Testis (tissue), 5 donors: ENCODE measurements at places on chromosomes 7 and 10. TPM values are rescaled to one million over a fixed set of nuclear protein-coding genes. Genes with fewer than 3 reads are reported as not detected.

GRCh38 chr7:46537191-46537905 lies 616.3 kb upstream of the IGFBP3 start:
- H3K27ac ChIP-seq = no peak overlapping the region
- no peak for DNase-seq
- no peak overlapping the region for H3K4me3 ChIP-seq
- no peaks in the 10 kb centered on the region for H3K4me1 ChIP-seq
- H3K27me3 ChIP-seq = no peaks in the 10 kb centered on the region

- no peaks in the 10 kb centered on the region for H3K27me3 ChIP-seq
- H3K4me1 ChIP-seq = peaks cover 70% of the 10 kb centered on the region
Observed at GRCh38 chr10:104324221-104324686, 14.0 kb downstream of the ITPRIP start.

- H3K27ac ChIP-seq = no peak overlapping the region
- no peaks in the 10 kb centered on the region for H3K4me1 ChIP-seq
- H3K27me3 ChIP-seq = no peaks in the 10 kb centered on the region
- no peaks in the 10 kb centered on the region for H3K36me3 ChIP-seq
Observed at GRCh38 chr7:129438839-129439651, 4.8 kb downstream of the STRIP2 start.

Gene SPDYE1
- total RNA-seq = 7.3 TPM

DNA sequence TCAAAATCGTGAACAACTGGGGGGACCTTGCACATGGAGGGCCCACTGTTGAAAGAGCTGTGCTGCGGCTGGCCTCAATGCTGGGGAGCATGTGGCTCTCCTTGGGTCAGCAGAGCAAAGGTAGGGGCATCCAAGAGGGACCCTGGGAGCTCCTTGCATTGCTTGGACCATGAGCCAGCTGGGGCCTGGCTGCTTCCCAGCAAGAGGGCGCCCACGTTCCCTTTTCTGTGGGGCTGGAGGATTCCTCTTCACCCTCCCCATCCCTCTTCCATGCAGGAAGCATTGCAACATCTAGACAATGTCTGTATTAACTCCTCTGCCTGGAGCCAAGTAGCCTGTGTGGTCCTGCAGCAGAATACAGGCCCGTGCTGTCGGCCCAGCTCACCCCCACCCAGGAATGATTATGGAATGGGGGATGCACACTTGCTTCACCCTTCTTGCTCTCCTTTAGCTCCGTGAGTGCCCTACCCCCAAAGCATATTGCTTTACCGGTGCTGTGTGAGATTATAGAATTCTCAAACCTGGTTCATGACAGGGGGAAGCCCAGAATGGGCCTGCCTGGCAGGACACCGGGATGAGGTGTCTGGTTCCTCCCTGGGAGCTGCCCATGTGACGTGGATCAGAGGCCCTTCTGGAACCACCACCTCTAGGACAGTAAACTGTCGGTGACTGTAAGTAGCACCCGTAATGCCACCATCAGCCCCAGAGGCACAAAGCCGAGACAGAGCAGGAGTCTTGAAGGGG lies 61.9 kb downstream of the SYPL1 start:
- peaks cover 11% of the 10 kb centered on the region for H3K4me1 ChIP-seq
- no peak overlapping the region for H3K4me3 ChIP-seq
- no peaks in the 10 kb centered on the region for H3K27me3 ChIP-seq
- DNase-seq = peak; percentile 35

GRCh38 chr10:132336064-132336746 lies 4.2 kb downstream of the LRRC27 start:
- H3K4me1 ChIP-seq = peaks cover 16% of the 10 kb centered on the region
- H3K36me3 ChIP-seq = no peaks in the 10 kb centered on the region
- no peak overlapping the region for H3K4me3 ChIP-seq
- no peaks in the 10 kb centered on the region for H3K27me3 ChIP-seq
- H3K27ac ChIP-seq = peak overlapping the region; percentile 0
